ENCODE measurements at places on chromosomes 5 and 9.

DNA sequence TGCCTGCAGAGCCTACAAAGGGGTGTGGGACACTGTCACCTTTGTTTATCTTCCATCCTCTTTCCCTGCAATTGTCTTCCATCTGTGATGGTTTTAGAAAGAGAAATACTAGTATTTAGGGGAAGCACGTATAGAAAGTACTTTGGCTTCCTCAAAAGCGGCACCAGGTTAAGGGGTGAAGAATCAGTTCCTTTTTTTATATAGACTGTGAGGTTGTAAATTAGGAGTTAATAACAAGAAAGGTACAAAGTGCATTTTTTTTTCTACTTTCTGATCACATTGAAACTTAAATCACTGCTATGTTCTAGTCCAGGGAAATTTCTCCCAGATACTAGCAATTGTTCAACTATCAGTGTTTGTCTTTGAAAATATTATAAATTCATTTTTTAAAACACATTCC is 219.3 kb downstream of the CEMIP2 start:
- DNase-seq: no peak

GRCh38 chr9:128005923-128006322 is 25.1 kb upstream of the EEIG1 start:
- DNase-seq: no peak

DNA sequence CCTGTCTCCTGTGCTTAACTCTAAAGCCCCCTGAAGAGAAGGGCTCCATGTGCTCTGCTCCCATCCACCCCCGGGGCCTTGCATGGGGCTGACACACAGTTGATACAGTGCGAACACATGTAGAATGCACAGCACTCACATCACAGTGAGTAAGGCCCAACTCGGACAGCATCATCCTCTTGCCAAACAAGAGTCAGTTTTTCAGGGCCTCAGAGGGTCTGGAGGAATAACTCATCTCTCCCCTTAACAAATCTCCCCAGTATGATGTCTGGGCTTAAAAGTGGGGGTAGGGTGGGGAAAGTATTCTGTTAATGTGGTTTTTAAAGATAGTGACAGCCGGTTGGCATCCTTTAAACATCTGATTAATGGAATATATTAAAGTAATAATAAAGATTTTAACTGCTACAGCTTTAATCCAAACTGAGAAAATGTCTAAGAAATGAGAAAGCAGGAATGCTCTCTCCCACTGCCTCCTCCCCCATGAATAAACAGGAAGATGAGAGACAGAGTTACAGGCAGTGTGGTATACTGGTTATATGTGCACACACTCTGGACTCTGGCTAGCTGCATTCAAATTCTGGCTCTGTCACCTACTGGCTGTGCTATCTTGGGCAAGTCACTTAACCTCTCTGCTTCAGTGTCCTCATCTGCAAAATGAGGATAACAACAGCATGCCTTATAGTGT is 22.5 kb downstream of the APBA1 start:
- no peak for DNase-seq

- DNase-seq: no peak
These were observed 424.0 kb downstream of the CDH18 start for GRCh38 chr5:19564036-19564435.

DNA sequence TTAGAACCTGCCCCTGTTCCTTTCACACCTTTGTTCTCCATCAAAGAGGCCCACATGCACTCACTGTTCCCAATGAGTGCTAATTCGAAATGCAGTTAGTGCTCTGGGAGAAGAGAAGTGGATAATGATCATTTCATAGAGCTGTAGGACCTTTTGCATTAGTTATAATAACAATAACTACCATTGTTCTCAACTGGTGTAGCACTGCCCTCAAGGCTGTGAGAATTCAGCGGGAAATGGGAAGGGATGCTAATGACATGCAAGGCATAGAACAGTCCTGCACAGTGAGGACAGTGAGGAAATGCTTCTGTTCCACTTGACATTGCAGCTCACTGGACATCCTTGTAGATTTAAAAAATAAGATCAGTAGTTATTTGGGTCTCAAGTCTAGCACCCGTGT is 187.4 kb downstream of the FBXL7 start:
- DNase-seq: no peak

DNA sequence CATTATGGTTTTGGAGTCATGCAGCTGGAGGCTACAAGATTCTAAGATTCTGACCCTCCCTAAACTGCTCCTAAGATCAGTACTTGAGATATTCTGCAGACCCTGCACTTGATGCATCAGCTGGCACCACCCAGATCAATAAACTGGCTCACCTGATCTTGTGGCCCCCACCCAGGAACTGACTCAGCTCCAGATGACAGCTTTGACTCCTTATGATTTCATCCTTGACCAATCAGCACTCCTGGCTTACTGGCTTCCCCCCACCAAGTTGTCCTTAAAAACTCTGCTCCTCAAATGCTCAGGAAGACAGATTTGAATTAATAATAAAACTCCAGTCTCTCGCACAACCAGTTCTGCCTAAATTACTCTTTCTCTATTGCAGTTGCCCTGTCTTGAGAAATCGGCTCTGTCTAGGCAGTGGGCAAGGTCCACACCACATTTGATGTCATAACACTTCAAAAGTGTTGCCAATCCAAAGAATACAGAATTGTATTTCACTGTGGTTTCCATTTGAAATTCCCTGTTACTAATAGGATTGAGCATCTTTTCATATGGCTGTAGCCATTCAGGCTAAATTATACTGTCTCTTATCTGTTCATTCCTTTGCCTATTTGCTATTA is 14.8 kb upstream of the SLC30A5 start:
- DNase-seq: no peak

GRCh38 chr5:16095612-16096011 is 84.0 kb downstream of the MARCHF11 start:
- no peak for DNase-seq

Measured in HT-29 (cell line).